ENCODE measurements at places on chromosomes 1 and 21.

GRCh38 chr1:1929102-1929638 lies 10.1 kb upstream of the TMEM52 start:
- DNase-seq: no peak

DNA sequence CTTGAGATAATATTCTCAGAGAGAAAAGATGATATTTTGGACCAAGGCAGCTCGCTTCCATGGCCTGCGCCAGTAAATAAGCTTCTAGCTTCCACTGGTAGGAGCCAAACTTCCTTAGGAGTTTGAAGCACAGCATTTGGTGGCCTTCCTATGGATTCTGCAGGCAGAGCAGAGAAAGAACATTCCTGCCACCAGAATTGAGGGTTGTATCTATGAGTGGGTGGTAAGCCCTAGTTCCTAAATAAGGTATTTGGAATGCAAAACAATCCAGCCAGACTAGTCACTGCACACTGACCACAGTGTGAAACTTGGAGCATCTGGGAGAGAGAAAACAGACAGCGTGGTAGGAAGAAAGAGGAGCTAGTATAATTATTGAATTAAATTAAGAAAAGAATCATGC lies 54.1 kb upstream of the BCAR3 start:
- DNase-seq: no peak

DNA sequence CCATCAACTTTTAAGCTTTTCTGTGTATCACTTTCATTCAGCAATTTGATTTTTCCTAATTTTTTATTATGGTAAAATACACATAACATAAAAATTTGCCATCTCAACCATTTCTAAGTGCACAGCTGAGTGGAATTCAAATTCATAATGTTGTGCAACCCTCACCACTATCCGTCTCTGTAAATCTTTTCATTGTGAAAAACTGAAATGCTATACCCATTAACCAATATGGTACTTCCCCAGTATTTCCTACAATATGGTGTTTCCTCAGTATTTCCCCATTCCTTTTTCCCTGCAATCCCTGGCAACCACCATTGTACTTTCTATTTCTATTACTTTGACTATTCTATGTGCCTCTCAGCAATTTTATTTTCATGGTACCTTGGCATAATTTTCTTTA lies 6.8 kb downstream of the STPG1 start:
- no peak for DNase-seq

- no peak for DNase-seq
Observed at GRCh38 chr1:99965646-99966375, 4.0 kb upstream of the SLC35A3 start.

- DNase-seq: no peak
Observed at GRCh38 chr1:23385119-23385621, 15.5 kb upstream of the ZNF436 start.

DNA sequence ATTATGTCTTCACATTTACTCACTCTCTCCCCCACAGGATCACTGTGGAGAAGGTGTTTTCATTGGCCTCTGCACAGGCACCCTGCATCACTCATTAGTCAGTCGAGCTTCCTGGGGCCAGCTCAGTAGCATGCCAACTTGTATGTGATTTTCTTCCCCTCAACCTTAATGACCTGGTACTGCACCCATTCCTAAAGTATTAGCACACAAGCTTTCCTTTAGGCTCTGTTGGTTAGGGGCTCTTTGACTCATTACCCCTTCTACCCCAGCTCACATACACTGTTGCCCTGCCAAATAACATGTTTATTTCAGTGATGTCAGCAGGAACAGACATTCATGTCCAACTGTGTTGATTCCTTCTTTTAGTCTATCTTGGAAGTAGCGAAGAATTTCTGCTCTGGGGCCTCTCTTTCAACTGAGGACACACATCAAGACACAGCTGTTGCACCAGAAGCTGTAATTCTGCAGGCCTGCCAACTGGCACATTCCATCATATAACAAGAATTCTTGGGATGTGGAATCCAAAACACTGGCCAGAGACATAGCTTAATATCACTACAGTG lies 603.5 kb upstream of the ADAMTS5 start:
- no peak for DNase-seq

GRCh38 chr21:39849014-39849655 lies 18.1 kb upstream of the PCP4 start:
- DNase-seq: no peak

GRCh38 chr1:39818482-39818881 lies 29.8 kb upstream of the BMP8B start:
- DNase-seq: no peak

GRCh38 chr1:35567947-35568558 lies 5.1 kb upstream of the TFAP2E start:
- DNase-seq: no peak

GRCh38 chr21:41289431-41289830 lies 27.2 kb upstream of the FAM3B start:
- no peak for DNase-seq

DNA sequence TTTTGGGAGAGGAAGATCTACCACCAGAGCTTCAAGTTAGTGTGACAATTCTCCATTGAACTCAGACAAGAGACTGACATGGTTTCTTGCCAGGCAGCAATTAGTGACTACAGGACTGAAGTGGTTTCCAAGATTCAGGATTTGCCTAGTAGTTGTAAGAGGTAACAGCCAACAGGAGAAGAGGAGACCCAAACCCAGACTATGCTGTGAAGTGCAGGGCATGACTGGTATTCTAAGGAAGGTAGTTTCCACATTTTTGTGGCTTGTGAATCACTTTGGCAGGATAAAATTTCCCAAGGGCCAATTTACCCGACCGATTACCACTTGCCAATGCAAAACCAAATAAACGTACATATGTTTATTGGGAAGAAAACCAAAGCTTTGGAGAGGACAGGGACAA lies 14.7 kb upstream of the RAP1A start:
- no peak for DNase-seq

- DNase-seq: no peak
Observed at GRCh38 chr1:211420845-211421454, 71.0 kb downstream of the RD3 start.

DNA sequence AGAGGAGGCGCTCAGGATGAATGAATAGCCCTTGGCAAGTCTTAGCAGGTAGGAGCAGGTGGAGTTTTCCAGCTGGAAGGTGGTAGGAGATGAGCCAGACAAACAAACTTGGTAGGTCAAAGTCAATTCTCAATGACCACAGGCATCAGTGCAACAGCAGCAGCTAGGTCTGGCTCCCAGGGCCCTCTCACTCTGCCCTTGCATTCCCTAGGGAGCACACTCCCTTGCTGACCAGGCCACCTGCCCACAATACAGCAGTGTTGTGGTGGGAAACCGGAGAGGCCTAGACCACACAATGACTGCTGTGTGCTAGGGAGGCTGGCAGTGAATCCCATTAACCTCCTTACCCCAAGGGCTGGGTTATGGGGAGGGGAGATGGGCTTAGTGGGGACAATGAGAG lies 13.0 kb upstream of the PAQR6 start:
- no peak for DNase-seq

DNA sequence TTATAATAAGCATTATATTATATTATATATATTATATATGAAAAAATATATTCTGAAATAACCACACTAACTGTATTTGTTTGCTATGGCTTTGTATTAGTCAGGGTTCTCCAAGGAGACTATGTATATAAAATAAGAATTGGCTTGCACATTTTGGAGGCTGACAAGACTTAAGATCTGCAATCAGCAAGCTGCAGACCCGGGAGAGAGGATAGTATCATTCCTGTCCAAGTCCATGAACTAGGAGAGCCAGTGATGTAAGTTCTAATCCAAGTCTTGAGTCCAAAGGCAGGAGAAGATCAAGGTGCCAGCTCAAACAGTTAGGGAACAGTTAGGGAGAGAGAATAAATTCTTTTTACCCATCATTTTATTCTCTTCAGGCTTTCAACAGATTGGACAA lies 639.5 kb downstream of the PLPP3 start:
- DNase-seq: no peak

DNA sequence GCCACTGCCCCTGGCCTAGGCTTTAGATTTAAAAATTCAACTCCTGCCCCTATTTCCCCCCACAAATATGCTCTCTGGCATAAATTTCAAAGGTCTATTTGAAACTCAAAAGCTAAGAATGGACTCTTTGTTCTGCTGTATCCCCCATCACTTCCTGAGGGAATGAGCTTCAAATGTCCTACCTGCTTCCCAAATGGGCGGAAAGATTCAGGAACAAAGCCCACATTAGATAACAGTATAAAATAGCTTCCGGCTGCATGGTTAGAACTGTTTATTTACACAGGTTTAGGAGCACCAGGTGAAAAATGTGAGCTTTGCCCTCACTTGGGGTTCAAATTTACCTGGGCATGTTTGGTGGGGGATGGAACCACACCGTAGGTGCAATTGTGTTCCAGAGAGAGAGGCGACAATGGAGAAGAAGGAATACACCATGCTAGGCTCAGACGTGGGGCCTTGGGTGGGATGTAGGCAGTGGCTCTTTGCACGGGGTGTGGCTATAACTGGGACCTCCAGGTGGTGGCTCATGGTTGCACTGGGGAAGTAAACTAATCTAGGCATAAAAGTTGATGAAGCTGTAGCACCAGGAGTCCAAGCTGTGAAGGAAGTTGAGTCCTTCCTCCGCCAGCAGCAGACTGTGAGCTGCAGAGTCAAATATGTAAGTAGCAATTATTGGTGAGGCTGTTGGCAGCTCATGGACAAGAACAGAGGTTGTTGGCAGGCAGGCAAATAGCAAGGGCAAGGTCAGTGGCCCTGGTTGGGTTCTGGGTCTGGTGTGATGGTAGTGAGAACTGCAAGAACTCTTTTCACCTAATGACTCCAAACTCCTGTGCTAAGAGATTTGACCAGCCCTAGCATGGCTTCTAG lies 41.5 kb upstream of the SRSF10 start:
- no peak for DNase-seq

Measured in C1 segment of cervical spinal cord (tissue), 14 donors.